ENCODE measurements at places on chromosomes 5 and 9. TPM values are rescaled to one million over a fixed set of nuclear protein-coding genes. Genes with fewer than 3 reads are reported as not detected.

Gene MRNIP
- total RNA-seq = 40.3 TPM

Gene TLX3
- not detected for total RNA-seq

Gene SEMA6A
- 2.1 TPM for total RNA-seq

Gene MLANA
- not detected for total RNA-seq

- H3K36me3 ChIP-seq = no peaks in the 10 kb centered on the region
- peak overlapping the region; percentile 70 for H3K27ac ChIP-seq
- no peaks in the 10 kb centered on the region for H3K27me3 ChIP-seq
- no peak overlapping the region for H3K4me3 ChIP-seq
Observed at GRCh38 chr5:110161162-110161561, 471.4 kb downstream of the MAN2A1 start.

Gene BARHL1
- total RNA-seq = not detected

- H3K27ac ChIP-seq = no peak overlapping the region
- no peaks in the 10 kb centered on the region for H3K36me3 ChIP-seq
- peak; percentile 41 for DNase-seq
- H3K27me3 ChIP-seq = no peaks in the 10 kb centered on the region
- H3K4me3 ChIP-seq = no peak overlapping the region
Observed at GRCh38 chr5:69484891-69485290, 7.7 kb upstream of the OCLN start.

Gene ESM1
- not detected for total RNA-seq

DNA sequence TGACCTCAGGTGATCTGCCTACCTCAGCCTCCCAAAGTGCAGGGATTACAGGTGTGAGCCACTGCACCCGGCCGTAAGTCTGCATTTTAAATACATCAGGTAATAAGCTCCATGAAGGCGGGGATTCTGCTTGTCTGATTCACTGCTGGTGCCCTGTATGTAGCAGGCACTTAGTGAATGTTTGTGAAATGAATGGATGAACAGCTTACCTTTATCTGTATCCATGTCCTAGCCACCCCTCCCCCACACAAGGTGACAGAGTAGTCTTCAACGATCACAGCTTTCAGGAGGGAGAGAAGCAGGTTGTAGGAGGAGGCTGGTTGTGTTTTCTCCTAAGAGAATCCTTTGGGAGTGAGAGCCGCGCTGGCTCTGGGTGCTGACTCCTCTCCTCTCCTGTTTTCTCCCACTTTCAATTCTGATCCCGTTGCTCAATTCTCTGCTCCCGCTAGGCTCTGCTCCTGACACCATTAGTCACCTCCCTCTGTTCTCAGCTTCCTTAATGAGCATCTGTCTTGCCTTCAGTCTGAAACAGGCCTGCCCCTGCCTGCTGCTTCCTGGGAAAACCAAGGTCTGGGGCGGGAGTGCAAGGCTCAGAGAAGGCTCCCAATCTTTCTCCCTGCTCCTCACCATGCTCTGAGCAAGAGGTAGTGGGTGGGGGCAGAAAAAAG, 88.8 kb upstream of the CTNNA1 start:
- H3K36me3 ChIP-seq = no peaks in the 10 kb centered on the region
- peak overlapping the region; percentile 39 for H3K27ac ChIP-seq
- peak overlapping the region; percentile 7 for H3K4me3 ChIP-seq
- H3K4me1 ChIP-seq = peaks cover 35% of the 10 kb centered on the region
- no peaks in the 10 kb centered on the region for H3K27me3 ChIP-seq

DNA sequence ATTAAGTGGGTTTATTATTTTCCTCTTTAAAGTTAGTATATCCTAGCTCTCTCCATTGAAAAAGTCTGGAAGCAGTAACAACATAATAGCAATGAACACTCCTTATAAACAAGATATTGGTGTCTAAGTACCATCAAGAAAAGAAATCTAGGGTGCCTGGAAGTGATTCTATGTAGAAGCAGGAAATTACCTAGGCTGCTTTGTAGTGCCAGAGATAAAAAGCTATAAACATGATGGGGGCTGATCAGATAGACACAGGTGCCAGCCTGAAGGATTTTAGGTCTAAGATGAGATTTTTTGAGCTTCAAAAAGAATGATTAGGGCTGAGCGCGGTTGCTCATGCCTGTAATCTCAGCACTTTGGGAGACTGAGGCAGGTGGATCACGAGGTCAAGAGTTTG, 1179.3 kb upstream of the CDH9 start:
- H3K4me3 ChIP-seq = no peak overlapping the region
- H3K27me3 ChIP-seq = no peaks in the 10 kb centered on the region
- DNase-seq = no peak
- no peaks in the 10 kb centered on the region for H3K36me3 ChIP-seq
- H3K4me1 ChIP-seq = no peaks in the 10 kb centered on the region
